ENCODE measurements at places on chromosomes 16 and 17.

DNA sequence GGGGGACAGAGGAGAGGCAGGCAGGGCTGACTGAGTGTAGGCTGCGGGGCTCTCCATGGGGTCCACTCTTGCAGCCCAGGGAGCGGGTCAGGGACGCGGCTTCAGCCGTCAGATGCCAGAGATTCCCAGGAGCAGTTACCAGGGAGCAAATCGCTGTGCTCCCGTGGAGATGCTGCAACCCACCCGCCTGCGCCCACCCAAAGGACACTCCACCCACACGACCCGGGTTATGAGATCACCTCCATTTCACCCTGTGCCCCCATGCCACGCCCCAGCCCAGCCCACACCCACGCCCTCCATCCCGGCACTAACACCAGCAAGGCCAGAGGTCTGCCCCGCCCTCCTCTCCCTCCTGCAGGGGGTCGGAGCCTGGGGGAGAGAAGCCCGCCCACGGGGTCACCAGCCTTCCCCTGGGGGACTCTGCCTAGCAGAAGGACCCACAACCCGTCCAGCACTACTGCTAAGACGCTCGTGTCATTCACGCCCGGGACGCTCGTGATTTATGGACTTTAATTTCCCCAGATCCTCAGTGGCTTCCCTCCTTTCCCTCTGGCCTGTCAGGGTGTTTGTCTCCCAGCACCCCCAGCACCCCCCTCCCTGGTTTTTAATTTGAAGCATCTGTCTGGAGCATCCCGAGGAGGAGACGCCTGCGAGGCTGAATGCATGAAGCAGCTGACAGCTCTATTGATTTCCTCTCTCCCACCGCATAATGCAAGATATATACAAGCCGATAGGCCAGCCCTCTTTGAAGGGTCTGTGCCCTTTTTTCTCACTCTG, 6.7 kb upstream of the RPL38 start:
- no peak for DNase-seq

DNA sequence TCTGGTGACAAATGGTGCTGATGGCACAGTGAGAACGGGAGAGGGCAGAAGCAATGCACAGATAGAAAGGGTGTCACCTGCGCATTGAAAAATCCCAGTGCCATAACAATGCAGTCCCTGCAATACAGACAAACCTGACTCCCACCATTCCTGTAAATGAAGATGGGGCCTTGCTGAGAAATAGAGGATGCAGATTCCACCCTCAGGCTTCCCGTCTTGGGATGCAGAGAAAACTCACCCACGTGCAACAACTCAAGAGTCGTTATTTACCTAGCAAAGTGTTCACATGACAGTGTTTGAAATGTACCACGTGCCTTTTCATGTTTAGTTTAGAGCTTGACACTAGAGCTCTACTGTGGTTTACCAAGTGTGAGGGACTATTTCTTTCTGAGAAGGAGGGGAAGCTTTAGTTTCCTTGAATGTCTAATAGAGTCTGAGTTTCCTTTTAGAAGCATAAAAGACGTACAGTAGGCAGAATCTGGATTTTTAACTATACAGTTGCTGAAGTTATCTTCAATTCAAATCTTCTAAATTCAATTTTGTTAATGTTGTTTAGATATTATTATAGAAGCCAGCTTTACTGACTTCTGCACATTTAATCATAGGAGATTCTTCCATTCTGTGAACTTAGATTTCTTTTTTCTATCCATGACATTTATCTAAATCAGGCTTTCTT, 35.6 kb downstream of the WWOX start:
- DNase-seq: no peak

GRCh38 chr16:19737306-19738038, 19.4 kb downstream of the IQCK start:
- no peak for DNase-seq

DNA sequence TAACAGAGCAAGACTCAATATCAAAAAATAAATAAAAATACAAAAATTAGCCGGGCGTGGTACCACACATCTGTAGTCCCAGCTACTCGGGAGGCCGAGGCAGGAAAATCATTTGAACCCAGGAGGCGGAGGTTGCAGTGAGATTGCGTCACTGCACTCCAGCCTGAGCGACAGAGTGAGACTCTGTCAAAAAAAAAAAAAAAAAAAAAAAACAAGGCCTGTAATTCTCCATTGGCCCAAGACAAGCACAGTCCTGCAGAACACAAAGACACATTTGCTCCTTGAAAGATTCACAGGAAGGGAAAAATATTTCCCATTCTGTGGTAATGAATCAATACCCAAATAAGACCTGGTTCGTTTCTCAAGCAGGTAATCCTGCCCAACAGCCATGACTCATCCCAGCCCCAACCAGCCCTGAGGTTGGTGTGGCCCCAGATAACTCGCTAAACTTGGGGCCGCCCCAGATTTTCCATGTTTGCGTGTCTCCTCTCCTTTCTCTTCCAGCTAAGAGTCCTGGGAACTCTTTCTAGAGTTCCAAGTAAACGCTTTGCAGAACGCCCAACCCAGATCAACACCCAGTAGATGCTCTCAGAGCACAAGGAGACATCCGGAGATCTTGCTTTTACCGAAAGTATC, 40.3 kb upstream of the SNN start:
- no peak for DNase-seq

DNA sequence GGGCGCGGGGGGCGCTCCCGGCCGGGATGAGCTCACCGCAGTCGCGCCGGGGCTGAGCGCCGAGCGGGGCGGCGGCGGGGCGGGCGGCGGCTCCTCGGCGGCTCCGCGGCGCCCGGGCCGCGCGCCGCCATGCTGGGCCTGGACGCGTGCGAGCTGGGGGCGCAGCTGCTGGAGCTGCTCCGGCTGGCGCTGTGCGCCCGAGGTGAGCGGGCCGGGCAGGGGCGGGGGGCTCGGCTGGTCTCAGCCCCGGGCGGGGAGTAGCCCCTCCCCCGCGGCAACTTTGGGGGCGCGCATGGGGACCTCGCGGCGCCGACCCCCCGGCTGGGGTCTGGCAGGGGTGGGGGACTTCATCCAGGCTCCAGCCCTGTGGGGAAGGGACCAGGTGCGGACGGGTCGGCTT, at the start of gene ARHGDIG:
ARHGDIG (plus strand) TSS at position 40 of the 400 bp plus-strand sequence; CDS start at position 130, 90 bp downstream.
- DNase-seq: no peak

- no peak for DNase-seq
These were observed 38.0 kb upstream of the SNN start for GRCh38 chr16:11630046-11630767.

DNA sequence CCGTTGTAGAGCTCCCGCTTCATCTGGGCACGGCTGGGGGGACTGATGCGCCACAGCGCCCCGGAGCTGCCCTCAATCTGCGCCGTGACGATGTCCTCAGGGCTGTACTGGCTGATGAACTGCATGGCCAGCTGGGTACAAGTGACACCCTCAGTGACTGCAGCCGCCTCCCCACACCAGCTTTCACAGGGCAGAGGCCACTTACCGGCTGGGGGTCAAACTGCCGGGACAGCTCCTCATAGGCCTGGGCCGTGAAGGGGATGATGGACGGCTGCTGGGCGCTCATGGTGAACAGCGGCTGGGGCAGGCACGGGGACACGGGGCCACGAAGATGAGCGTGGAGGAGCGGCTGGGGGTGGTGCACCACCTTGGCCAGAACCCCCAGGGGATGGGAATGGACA, 10.3 kb downstream of the CTU2 start:
- DNase-seq: no peak

DNA sequence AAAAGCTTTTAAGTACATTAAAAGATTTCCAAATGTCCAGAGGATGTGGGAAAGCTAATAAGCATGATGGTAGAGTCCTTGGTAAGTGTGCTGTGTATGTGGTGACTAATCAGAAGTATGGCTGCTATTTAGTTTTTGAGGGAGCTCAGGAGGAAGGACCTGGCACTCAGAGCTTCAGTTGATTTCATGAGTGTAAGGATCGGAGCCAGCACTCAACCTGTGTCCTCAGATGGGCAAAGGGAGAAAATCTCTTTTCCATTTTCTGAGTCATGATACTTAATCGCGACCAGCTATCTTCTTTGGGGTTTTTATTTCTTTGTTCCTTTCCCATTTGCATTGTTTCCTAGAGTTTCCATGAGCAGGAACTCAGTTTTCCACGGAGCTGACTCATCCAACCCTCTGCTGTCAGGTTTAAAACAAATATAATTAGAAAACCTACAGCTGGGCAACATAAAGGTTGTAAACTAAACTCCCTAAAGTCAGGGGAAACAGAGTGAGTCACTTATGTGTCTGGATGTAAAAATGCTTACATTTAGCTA, 125.4 kb downstream of the MAP2K6 start:
- DNase-seq: no peak

GRCh38 chr16:751152-752006, 9.2 kb upstream of the MSLN start:
- no peak for DNase-seq

GRCh38 chr16:69890114-69890891, 60.8 kb upstream of the CLEC18A start:
- no peak for DNase-seq

DNA sequence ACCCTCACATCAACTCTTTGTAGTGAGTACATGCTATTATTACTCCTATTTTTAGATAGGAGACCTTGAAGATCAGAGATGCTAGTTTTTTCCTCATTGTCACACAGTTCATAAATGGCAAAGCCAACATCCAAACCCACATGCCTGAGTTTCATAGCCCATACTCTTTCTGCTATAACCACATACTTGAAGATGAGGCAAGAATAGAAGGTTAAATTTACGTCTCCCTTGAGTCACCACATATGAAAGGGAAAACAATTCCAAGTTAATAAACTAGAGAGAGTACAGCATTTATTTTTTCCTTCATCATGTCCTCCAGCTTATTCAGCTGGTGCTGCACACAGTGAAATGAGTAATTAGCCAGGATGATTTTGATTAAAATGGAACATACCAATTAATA, 23.7 kb downstream of the NUDT7 start:
- DNase-seq: no peak

DNA sequence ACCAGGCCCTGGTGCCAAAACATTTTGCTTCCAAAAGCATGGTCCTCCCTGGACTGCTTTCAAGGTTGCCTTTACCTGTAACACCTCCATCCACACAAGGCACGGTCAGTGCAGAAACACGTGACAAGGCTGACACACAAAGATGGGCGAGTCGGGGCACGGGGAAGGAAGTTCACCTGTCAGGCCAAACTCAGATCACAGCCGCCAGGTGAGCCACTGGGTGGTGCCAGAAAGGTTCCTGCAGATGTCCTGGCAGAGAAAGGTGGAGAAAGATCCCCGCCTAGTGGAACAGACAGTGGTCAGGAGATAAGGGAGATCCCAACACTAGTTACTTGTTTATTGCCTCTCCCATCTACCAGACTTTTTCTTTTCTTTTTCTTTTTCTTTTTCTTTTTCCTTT, 155.3 kb downstream of the AIPL1 start:
- DNase-seq: no peak

- DNase-seq: no peak
These were observed 66.9 kb upstream of the RCVRN start for GRCh38 chr17:9971991-9972390.

GRCh38 chr16:70561623-70562022, 38.0 kb downstream of the SF3B3 start:
- no peak for DNase-seq

- no peak for DNase-seq
These were observed 116.6 kb downstream of the ZNF18 start for GRCh38 chr17:11880714-11881113.

DNA sequence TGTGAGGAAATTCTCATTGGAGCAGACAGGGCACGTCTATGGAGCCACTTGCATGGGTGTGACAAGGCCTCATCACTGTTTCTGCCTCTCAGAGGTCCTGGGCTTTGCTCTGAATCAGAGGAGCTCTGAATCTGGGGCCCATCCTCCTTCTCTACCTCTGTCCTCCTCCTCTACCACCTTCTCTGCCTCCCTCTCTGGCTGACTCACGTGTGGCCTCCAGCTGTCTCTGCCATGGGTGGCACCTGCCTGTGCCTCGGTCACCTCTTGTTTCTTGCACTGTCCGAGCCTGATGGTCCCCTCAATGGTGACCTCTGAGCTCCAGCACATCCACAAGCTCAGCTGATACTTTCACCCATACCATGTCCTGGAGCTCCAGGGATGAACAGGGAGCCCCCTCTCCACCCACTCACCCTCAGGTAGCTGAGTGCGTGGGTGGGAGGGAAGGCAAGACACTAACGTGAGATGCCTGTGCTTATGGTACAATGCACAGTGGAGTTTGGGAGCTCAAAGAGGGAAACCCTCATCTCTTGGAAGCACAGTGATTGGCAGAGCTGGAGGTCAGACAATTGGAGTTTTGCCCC, 116.4 kb upstream of the CRHR1 start:
- no peak for DNase-seq

GRCh38 chr17:41512546-41513167, 6.0 kb downstream of the KRT15 start:
- peak; percentile 60 for DNase-seq

GRCh38 chr17:7947651-7948050, 15.6 kb downstream of the CNTROB start:
- DNase-seq: no peak

DNA sequence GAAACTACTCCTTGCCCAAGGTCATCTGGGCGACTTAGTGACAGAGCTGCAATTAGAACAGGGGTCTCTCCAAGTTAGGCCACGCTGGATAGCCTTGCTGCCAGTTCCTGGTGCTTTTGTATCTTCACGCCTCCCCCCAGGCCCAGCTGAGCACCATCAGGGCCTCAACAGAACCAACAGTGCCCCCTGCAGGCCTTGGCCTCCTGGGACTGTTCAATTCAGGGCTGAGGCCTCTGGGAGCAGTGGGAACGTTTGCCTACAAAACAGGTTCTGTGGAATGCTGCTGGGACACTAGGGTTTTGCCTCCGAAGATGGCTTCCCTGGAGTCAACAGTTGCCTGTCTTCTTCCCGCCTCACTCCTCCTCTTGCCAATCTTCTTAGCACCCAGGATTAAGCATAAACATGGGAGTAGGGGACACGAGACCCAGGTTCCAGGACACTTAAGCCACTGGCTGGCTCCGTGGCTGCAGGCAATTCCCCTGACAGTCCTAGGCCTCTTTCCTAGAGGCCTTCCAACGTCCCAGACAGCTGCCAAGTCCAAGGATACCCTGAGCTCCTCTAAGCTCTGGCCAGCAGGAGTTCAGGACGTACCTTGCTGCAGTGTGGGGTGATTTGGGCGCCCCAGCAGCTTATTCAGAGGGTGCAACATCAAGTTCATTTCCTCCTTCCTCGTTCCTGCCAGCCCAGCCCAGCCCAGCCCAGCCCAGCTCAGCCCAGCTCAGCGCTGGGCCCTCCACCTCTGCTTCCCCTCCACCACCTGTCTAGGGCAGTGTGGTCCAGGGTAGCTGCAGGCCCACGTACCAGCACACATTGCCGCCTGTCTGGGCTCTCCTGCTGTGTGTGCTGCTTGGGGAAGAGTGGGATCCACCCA, 246.6 kb upstream of the RPL38 start:
- DNase-seq: no peak

- peak; percentile 89 for DNase-seq
These were observed 3.3 kb downstream of the GRN start for GRCh38 chr17:44348234-44348987.

DNA sequence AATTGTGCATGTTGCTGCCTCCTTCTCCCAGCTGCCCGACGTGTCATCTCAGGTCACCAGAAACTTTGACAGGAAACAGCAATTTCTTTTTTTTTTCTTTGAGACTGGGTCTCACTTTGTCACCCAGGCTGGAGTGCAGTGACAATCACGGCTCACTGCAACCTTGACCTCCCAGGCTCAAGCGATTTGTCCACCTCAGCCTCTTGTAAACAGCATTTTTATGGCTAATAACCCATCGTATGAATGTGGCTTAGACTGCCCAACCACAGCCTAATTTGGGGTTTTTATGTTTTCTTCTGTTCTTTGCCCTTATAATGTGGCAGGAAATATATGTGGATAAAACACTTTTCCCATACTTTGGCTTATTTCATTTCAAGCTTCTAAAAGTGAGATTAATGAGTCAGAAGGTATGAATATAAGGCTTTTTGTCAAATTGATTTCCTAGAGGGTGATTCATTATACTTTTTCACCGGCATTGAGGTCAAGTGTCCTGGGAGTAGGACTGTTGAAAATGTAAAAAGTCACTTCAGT, 31.0 kb upstream of the SLC5A10 start:
- no peak for DNase-seq

All from AML-193 (cell line).